Activated naive CD4-positive, alpha-beta T cell treated with anti-CD3 and anti-CD28 coated beads for 36 hours (primary cell): ENCODE measurements at places on chromosomes 1 and 21.

GRCh38 chr21:21188513-21189195, 190.4 kb downstream of the NCAM2 start:
- no peak for DNase-seq

- no peak for DNase-seq
These were observed 262.0 kb downstream of the TNR start for GRCh38 chr1:175481126-175482070.

DNA sequence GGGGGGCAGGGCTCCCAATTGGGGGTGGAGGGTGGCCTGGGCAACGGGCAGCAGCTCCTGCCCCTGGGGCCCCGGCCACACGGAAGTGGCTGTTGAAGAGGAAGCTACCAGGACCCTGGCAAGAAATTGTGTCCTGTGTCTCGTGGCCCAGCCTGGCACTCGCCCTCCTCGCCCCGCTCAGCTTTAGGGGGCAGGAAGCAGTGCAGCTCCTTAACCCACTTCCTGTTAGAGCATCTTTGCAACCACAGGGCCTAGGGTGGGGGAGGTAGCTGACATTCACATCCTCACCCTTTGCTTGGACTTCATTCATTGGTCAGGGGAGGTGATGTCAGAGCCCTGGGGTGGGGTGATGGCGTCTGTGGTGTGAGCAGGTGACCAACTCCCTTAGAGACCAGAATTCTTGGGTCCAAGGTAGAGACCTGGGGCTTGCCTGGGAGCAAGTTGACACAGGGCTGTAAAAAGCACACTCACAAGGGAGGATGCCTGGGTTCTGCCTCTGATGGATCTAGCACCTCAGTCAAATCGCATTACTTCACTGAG, at the start of gene ARHGAP30:
ARHGAP30 (minus strand) TSS at position 161 of the 540 bp plus-strand sequence. CDS start 267 bp downstream, outside the sequence.
- DNase-seq: peak; percentile 96

DNA sequence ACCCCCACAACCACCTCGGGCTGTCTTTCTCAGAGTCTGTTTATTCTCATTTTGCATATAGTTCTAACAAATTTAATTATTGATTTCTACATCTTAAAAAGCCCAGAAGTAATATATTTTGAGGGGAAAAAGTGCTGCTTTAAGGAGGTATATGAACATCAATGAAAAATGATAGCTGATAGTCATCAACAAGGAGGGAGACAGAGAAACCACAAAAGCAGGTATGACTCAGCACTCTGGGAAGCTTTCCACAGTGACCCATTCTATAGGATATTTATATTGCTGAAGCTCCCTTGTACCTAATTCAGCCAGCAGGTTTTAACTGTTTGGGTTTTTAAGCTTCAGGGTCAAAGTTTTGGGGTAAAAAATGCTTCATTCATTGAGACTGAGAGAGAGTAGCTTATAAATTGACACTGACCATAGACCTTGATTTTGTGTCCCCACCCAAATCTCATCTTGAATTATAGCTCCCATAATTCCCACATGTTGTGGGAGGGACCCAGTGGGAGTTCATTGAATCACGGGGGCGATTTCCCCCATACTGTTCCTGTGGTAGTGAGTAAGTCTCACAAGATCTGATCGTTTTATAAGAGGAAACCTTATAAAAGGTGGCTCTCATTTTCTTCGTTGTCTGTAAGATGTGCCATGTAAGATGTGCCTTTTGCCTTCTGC, 27.4 kb downstream of the VANGL1 start:
- peak; percentile 18 for DNase-seq

DNA sequence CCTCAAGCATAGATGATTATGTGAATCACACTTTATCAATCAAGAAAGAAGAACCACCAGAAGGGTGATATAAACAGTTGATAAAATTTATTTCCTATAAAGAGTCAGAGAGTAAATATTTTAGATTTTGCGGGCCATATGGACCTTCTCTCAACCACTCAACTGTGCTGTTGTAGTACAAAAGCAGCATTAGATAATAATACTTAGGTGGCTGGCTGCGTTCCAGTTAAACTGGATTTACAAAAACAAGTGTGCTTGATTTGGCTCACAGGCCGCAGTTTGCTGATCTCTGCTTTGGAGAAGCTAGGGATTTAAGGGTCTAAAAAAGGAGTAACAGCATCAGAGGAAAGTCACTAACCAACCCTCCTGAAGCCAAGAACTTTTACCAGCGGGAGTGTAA, 1406.0 kb downstream of the KCNT2 start:
- no peak for DNase-seq

DNA sequence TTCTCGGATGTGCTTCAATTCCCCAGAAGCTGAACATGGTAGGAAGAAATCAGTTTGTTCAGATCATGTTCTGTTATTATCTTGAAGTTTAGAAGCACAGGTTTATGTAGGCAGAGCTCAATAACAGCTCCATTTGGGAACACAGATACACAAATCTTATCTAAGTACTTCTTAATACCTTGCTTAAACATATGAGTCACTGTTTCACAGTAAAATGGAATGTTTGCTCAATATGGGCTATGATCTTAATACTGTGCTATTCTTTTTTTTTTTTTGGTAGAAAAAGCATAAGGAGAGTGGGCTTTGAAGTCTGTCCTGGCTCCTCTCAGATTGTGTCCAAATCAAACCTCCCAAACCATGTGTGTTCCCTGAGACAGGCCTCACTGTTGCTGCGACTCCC, 13.4 kb downstream of the PROK1 start:
- DNase-seq: no peak

GRCh38 chr1:79362470-79362869, 355.9 kb upstream of the ADGRL4 start:
- DNase-seq: no peak

DNA sequence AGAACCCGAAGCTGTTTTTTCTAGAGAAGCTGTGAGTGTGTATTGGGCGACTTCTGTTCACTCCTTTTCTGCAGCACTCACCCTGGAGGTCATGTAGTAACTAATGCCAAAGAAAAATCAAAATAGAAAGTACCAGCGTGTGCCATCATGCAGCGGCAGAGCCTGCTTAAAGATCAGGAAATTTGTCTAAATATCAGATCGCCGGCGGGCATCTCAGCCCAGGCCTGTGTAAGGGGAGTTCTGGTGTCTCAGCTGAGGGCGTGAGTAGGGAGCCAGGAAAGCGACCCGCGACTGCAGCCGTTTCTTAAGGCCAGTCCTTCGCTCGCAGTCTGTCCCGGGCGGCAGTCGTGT, 768 bp downstream of the EDARADD start:
- no peak for DNase-seq

GRCh38 chr1:183571678-183572268, 18.5 kb downstream of the NCF2 start:
- no peak for DNase-seq

DNA sequence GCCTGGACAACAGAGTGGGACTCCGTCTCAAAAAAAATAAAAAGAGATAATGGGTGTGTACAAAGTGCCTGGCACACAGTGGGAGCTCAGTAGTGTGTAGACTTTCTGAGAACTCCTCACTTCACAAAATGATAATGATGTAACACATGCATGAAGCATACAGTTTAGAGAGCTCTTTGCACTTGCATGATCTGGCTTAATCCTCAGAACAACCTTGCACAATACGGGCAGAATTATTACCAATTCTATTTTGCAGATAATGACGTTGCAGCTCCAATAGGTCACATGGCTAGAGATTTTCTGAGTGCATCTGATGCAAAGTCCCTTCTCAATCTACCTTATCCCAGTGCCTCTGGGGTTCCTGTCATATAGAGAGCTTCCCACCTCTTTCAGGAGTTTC, 71.4 kb downstream of the CD247 start:
- DNase-seq: no peak

- DNase-seq: no peak
These were observed 85.4 kb upstream of the KAZN start for GRCh38 chr1:14513111-14513510.

- DNase-seq: no peak
These were observed 29.6 kb upstream of the FMO1 start for GRCh38 chr1:171218661-171219060.

- no peak for DNase-seq
These were observed 23.8 kb upstream of the YRDC start for GRCh38 chr1:37831809-37832208.

- no peak for DNase-seq
These were observed 580.6 kb downstream of the PLA2G4A start for GRCh38 chr1:187409341-187409740.

GRCh38 chr1:169363046-169363730, 4.4 kb downstream of the NME7 start:
- DNase-seq: peak; percentile 42

- DNase-seq: no peak
These were observed 2.8 kb downstream of the CAMK1G start for GRCh38 chr1:209586221-209586740.

- peak; percentile 84 for DNase-seq
These were observed 21.6 kb downstream of the MAPKAPK2 start for GRCh38 chr1:206706298-206706791.

DNA sequence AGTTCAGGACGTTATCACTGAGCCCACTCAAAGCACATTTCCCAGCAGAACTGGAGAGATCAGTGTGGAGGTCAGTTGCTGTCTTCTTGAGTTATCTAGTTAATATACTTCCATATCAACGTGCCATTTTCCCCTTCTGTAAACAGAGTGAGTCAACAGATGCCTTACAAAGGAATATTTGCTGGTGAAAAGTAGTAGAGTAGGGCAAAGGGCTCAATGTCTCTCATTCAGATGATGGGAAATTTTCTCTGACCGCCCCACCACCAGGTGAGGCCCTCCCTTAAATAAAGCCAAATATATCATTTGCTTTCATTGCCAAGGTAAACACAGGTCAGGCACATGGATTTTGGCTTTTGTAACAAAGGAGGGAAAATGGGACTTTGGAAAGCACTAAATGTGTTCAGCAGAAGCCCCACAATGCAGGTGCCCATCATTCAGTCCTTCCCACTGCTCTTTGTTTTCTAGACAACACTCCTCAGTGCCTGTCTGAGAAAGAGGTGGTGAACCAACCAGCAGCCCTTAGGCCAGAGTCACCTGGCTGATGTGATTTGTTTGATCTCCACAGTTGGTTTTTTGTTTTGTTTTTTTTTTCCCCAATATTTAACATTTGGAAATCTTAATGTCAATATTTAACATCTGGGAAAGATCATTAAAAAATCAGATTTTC, 40.5 kb upstream of the SAMD13 start:
- DNase-seq: no peak

DNA sequence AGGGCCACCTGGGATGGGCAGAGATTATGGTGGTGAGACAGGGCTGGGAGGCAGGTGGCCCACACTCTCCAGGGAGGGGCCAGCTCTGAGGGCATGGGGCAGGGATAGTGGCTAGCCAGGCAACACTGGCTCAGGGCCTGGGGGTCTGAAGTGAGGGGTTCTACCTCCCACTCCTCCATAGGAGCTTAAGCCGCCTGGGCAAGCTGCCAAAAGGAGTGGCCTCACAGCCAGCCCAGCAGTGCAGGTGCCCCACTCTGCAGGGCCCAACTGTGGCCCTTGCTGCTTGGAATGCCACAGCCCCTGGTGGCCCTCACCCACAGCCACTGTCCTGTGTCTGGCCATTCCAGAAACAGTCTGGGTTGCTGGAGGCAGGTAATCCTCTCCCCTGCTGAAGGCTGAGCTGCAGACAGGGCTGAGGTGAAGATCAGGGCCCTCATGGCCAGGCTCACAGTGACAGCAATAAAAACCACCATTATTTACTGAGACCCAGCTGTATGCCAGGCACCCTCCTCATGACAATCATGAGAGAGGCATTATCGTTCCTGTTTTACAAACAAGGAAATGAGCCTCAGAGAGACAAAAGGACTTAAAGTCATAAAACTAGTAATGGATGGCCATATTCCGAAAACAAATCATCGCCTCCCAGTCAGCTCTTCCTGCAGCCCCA, 31.0 kb downstream of the KIF21B start:
- no peak for DNase-seq

DNA sequence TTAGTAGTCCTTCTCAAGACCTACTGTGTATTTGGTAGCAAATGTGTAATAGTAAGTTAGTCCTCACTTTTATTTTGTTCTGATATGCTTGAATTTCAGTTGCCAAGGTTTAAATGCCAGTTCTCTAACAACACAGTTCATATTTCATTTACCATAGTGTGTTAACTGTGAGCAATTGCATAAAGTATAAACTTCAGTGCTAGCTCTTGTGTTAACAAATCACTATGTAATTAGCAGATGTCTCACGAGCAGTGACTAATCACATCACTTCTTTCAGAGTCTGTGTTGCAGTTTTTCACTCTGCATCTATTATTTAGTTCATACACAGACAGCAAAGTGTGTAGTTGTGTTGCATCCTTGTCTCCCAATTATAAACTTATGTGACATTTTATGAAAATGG, 47.8 kb downstream of the ZMYM4 start:
- DNase-seq: no peak

- no peak for DNase-seq
These were observed 502.5 kb upstream of the ADGRL2 start for GRCh38 chr1:81298266-81298665.

DNA sequence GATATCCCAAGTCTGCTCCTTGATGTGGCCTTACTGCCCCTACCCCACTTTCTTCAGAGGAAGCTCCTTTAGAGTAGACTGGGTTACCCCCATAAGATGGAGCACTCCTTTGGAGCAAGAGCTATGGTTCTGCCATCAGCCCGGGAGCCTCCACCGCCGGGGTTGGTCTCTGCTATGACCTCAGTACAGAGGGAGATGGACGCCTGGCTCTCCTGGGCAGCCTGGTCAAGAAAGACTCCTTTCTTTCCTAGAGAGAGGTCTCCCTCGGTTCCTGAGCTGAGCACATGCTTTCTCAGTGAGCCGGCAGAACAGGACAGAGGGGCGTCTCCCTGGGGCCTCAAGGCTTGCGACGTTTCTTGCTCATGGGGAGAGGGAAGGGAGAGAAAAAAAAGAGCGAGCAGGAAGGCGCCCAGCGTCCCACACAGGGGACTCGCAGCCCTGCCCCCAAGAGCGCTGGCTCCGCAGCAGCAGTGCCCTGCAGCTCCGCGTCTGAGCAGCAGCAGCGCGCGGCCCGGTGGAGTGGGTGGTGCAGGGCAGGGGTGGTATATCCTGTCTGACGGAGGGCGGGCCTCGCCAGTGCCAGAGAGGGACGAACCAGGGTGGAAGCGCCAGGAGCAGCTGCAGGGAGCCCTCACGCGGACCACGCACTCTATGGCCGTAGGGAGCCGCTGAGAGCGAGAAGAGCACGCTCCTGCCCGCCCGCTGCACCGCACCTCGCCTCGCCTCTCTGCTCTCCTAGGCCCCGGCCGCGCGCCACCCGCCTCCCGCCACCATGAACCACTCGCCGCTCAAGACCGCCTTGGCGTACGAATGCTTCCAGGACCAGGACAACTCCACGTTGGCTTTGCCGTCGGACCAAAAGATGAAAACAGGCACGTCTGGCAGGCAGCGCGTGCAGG, at the start of gene PKP1:
PKP1 (plus strand) TSS at position 576 of the 899 bp plus-strand sequence; CDS start at position 773, 197 bp downstream.
- peak; percentile 44 for DNase-seq
